Activated CD8-positive, alpha-beta T cell treated with anti-CD3 and anti-CD28 coated beads for 36 hours (primary cell): ENCODE measurements at places on chromosomes 5 and 9.

DNA sequence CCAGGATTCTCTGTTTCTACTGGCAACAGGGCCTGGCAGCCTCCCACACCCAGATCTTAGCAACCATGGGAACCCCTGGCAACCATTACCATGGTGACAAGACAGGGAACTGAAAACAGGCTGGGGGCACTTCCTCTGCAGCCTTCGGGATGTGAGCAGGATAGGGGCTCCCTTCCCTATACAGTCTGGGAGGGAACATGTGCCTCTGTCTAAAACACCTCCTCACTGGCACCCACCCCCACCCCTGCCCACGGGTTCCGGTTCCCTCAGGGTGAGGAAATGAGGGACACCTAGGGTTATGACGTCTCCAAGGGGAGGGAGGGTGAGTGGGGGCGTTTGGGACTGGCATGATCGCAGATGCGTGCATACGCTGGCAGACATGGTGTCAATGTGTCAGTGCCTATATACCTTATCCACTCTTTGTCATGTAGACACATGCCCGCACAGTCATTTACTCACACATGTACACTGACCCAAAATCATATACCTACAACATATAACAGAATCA is 3.0 kb upstream of the DNAJB5 start:
- H3K4me3 ChIP-seq = no peak overlapping the region
- peak; percentile 84 for DNase-seq
- H3K27me3 ChIP-seq = no peaks in the 10 kb centered on the region
- H3K4me1 ChIP-seq = peaks cover 66% of the 10 kb centered on the region
- peaks cover 6% of the 10 kb centered on the region for H3K36me3 ChIP-seq

- no peaks in the 10 kb centered on the region for H3K27me3 ChIP-seq
- H3K36me3 ChIP-seq = peaks cover 21% of the 10 kb centered on the region
- peak; percentile 53 for DNase-seq
- peak overlapping the region; percentile 63 for H3K27ac ChIP-seq
- peaks cover 41% of the 10 kb centered on the region for H3K4me1 ChIP-seq
These were observed 20.6 kb downstream of the SPTLC1 start for GRCh38 chr9:92094655-92095054.

DNA sequence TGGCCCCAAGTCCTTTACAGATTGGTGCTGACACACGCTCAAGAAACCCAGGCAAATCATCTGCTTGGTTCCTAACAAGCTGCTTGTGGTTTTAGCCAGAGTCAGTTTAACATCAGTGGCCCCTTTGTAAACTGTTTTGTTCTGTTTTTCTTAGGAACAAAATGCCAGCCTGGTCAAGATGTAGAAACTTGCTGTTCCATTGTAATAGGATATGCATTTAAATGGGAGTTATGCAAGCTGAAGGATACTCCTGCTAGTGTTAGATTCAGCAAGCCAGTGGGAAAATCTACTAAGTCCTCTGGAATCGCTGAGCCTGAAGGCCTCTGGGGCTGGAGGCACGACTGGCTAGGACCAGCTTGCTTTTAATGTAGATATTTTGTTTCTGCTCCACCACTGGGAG is 391.1 kb downstream of the TLE4 start:
- DNase-seq = no peak
- H3K4me3 ChIP-seq = no peak overlapping the region
- H3K27ac ChIP-seq = no peak overlapping the region
- H3K27me3 ChIP-seq = peaks cover 2% of the 10 kb centered on the region
- no peaks in the 10 kb centered on the region for H3K36me3 ChIP-seq

DNA sequence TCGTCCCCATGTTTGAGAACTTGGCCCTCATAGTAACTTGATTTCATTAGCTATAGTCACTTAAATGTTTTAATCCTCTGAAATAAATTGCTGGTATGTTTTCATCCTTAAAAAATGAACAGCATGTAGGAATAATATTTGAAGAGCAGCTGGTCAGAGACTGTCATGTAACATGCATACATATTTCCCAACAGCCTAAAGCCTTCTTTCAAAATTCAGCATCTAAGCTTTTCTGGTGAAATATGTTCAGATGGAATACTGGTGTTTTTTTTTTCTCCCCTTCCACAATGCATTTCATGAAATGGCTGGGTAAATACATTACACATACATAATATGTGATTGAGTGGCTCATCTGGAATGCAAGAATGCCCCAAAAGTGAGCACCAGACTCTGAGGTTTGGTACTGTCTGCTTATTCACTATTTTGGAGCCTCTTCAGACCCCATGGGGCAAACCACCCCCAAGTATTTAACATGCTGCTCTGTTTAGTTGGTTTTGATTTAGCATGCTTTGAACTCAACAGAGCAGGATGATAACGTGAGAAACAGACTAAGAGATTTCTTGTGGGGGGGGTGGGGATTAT is 94.0 kb downstream of the SMARCA2 start:
- peaks cover 29% of the 10 kb centered on the region for H3K36me3 ChIP-seq
- no peak overlapping the region for H3K4me3 ChIP-seq
- H3K27ac ChIP-seq = no peak overlapping the region
- peaks cover 11% of the 10 kb centered on the region for H3K4me1 ChIP-seq
- H3K27me3 ChIP-seq = no peaks in the 10 kb centered on the region
- DNase-seq = no peak

GRCh38 chr9:38405785-38406184 is 13.3 kb downstream of the ALDH1B1 start:
- H3K27me3 ChIP-seq = peaks cover 12% of the 10 kb centered on the region
- H3K4me3 ChIP-seq = no peak overlapping the region
- DNase-seq = no peak

DNA sequence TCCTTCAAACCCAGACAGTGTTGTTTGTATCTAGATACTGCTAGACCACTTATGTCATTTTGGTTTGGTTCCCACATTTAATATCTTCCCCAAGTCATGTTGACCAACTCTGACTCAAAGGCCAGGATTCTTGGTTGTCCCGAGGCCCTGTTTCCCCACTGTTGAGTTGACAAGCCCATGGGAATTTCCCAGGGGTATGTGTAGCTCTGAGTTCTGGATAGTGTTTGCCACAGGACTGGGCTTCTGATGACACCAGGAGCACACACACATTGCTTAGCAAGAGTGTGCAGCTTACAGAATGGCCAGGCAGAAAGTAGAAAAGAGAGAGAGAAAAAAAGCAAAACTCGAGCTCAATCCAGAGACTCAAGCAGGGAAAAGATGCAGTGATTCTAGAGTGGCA is 214.4 kb downstream of the NXNL2 start:
- H3K4me3 ChIP-seq = no peak overlapping the region
- peaks cover 7% of the 10 kb centered on the region for H3K27me3 ChIP-seq
- DNase-seq = no peak

DNA sequence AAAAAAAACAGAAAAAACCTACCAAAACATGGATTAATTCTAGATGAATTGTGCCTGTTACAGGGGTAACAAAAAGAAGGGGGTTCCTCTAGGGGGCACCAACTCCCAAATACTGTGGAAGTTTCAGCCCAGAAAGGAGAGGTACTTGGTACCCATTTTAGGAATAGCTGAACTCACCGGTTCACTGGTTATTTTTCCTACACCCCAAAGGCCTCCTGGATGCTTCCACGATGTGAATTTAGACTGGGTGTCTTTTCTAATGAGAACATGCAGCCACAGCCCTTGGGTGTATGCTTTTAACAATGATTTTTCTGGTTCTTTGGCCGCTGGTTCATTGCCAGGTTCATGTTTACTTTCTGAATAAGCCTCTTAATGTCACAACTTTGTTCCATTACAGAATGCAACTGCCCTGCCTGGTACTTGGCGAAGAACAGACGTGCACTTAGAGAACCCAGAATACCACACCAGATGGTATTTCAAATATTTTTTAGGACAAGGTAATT is 46.7 kb downstream of the GARNL3 start:
- no peak overlapping the region for H3K27ac ChIP-seq
- H3K4me1 ChIP-seq = no peaks in the 10 kb centered on the region
- H3K36me3 ChIP-seq = no peaks in the 10 kb centered on the region
- H3K4me3 ChIP-seq = no peak overlapping the region
- peaks cover 24% of the 10 kb centered on the region for H3K27me3 ChIP-seq

DNA sequence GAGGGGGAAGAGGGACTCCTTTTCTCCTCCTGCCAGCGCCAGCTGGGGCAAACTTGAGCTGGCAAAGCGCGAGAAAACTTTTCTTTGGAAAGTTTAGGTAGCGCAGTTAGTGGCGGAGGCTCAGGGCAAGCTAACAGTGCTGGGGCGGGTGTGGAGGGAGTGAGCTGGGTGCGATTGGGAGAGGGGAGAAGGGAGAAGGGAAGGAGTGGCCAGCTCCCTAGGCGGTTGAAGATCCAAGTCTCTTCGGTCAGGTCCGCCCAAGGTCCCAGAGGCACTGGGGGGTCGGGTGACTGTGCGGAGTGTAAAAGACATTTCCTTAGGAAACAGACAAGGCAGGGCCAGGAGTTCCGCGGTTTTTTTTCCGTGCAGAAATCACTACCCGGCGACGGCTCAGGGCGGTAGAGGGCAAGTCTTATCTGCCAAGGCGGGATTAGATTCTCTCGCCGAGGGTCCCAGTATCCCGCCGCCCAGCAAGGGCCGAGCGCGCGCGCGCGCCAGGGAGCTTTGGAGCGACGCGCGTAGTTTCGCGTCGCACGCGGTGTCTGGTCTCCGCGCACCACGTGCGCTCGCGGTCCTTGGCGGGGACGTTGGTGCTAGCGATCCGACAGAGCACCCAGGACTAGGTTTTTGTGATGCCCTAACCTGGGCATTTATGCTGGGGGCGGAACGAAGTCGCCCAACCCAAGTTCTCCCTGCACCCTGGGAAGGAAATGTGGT is 33.6 kb upstream of the NFIB start:
- H3K36me3 ChIP-seq = no peaks in the 10 kb centered on the region
- no peak overlapping the region for H3K27ac ChIP-seq
- DNase-seq = no peak
- H3K4me1 ChIP-seq = no peaks in the 10 kb centered on the region

DNA sequence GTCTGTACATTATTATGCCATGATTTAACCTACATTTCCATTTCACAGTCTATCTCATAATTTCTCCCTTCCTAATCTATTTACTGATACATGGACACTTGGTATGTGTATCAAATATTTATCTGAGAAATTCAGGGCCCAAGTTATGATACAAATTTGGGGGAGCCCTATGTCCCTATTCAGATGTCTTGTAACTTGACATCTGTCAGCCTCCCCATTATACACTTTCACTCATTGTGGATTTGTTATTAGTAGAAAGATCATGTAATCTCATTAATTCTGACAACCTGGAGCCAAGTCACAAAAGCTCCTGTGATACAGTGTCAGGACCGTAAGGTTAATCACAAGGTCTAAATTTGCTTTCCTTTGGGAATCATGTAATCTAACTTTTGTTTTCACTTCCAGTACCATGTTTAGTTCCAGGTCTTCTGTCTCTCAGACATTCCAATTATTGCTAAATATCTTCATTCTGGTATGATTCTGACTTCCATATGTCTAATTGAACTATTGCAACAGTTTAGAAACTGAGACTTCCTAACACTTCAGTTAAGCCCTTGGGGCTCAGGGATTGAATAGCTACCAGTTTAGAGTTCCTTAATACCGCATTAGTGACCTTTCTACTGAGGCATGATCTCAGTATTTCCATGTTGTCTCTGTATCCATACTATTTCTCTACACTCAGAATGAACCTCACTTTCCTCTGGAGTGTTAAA is 182.9 kb upstream of the NUDT12 start:
- no peaks in the 10 kb centered on the region for H3K4me1 ChIP-seq
- H3K36me3 ChIP-seq = no peaks in the 10 kb centered on the region
- H3K27ac ChIP-seq = no peak overlapping the region
- H3K27me3 ChIP-seq = no peaks in the 10 kb centered on the region

GRCh38 chr5:178677429-178677828 is 50.6 kb upstream of the CLK4 start:
- H3K4me3 ChIP-seq = no peak overlapping the region
- no peaks in the 10 kb centered on the region for H3K36me3 ChIP-seq
- DNase-seq = no peak
- peaks cover 7% of the 10 kb centered on the region for H3K27me3 ChIP-seq
- H3K27ac ChIP-seq = no peak overlapping the region
- H3K4me1 ChIP-seq = peaks cover 7% of the 10 kb centered on the region

- H3K4me1 ChIP-seq = no peaks in the 10 kb centered on the region
- H3K27me3 ChIP-seq = no peaks in the 10 kb centered on the region
- no peak overlapping the region for H3K27ac ChIP-seq
- no peaks in the 10 kb centered on the region for H3K36me3 ChIP-seq
- H3K4me3 ChIP-seq = no peak overlapping the region
- no peak for DNase-seq
These were observed 290.1 kb downstream of the HINT1 start for GRCh38 chr5:130874861-130875417.

- peaks cover 4% of the 10 kb centered on the region for H3K27me3 ChIP-seq
- H3K4me3 ChIP-seq = no peak overlapping the region
- no peaks in the 10 kb centered on the region for H3K36me3 ChIP-seq
- DNase-seq = no peak
These were observed 81.4 kb upstream of the WWC1 start for GRCh38 chr5:168209997-168210396.

DNA sequence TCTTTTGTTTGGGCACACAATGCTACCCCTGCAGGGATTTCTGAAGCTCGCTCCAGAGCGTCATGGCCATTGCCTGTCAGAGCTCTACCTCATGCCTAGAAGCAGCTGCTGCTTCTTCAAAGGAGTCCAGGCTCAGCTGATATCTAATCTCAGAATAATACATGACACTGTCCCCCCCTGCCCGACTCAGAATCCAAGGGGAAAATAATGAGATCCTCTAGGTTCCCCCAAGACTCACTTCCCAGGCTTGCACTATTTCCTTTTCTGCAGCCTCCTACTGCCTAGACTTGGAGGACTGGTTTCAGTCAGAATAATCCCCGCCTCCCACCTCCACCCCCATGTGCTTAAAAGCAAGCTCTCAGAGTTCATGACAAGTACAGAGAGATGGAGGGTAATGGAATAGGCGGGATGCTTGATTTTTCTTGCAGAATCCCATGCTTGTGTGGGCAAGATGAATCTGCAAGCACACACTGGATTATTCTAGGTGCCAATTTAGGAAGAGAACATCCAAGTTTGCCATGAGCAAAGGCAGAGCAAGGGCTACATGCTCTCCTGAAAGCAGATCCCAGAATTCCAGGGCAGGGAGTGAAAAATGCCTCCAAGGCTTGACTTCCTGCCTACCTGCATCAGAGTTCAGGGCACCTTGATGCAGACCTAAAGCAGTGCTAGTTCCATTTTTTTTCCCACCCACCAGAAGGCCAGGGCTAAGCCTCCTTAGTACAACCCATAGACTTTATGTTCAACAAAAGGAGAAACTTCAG is 97.4 kb upstream of the IFNK start:
- H3K4me3 ChIP-seq = no peak overlapping the region
- H3K4me1 ChIP-seq = no peaks in the 10 kb centered on the region
- H3K27ac ChIP-seq = no peak overlapping the region
- DNase-seq = no peak
